ENCODE measurements at places on chromosomes 16 and 17.

DNA sequence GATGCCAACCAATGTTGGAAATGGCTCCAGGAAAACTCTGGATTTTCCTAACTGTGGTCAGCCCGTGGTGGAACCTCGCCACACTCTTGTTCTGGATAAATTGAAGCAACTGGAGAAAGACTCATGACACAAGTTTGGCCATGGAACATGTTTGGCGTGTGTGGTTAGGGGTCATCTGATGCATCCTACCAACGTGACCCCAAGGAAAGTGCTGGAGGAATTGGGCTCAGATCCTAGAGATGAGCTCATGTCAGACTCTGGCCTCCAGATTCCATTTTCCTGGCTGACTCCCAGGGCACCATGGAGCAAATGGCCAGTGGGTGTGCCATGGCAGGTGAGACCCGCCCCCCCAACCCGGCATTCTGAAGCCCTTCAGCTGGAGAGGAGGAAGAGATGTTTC is 58.5 kb downstream of the CACNG5 start:
- DNase-seq: no peak

DNA sequence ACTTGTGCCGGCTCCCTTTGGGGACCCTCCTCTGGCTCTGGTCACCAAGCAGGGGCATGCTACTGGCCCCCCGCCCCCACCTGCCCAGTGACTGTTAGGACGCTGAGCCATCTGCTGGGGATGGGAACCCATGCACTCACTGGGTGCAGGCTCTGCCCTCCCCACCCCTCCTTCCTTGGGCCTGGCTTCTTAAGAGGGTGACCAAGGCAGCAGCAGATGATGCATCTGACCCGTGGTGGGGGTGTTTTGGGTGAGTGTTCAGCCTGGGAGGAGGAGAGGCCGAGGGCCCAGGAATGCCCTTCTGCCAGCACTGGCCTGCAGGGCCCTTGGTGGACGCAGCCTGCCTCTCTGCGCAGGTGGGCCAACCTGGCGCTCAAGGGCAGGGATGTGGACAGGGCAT is 19.2 kb upstream of the MTSS2 start:
- DNase-seq: no peak

- DNase-seq: no peak
Observed at GRCh38 chr17:35870906-35871819, 2.5 kb upstream of the HEATR9 start.

DNA sequence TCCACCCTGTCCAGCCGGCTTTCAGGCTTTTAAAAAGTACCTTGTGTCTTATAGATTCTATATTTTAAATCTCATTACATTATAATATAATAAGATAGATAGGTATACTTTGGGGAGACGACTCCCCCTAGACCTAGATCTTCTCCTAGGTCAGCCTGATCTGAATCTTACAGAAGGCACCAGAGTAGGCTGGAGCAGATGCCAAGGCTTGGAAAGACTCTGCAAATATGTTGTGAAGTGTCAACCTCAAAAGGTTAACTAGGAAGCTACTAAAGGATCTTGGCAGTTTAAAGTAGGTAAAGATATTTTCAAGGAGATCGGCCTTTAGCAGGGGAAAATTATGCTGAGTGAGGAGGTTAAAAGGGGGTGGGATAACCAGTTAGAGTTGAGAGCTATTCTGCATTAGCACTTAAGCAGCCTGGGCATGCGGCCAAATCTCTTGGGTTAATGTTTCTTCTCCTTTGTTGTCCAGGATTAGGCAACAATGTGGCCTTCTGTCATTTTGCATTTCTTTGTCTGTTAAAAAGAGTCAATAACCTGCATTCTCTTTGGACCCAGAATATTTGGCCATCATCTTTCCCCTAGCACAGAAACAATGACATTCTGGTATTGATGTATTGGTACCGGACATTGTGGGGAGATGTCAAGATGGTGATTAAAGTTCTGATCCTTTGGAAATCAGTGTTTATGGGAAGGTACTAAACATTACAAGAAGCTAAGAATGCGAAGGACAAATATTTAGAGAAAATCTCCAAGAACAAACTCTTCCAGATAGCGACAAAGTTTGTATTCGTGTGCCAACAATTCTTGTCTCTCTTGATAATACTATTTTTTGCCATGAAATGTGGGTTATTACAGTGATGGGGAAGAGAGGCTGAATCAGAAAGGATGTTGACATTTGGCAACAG is 51.2 kb upstream of the DHX40 start:
- DNase-seq: no peak

GRCh38 chr17:27751166-27751565 is 49.2 kb downstream of the NOS2 start:
- no peak for DNase-seq

- DNase-seq: no peak
Observed at GRCh38 chr16:78985716-78986605, 614.6 kb downstream of the MAF start.

- no peak for DNase-seq
Observed at GRCh38 chr17:58527306-58527705, 12.9 kb upstream of the MTMR4 start.

- no peak for DNase-seq
Observed at GRCh38 chr16:1346422-1347285, 5.0 kb downstream of the TSR3 start.

- DNase-seq: no peak
Observed at GRCh38 chr16:67104061-67104460, 5.7 kb upstream of the PHAF1 start.

- no peak for DNase-seq
Observed at GRCh38 chr17:77927777-77928518, 30.6 kb upstream of the TNRC6C start.

- no peak for DNase-seq
Observed at GRCh38 chr17:75652934-75653549, 13.9 kb downstream of the RECQL5 start.

DNA sequence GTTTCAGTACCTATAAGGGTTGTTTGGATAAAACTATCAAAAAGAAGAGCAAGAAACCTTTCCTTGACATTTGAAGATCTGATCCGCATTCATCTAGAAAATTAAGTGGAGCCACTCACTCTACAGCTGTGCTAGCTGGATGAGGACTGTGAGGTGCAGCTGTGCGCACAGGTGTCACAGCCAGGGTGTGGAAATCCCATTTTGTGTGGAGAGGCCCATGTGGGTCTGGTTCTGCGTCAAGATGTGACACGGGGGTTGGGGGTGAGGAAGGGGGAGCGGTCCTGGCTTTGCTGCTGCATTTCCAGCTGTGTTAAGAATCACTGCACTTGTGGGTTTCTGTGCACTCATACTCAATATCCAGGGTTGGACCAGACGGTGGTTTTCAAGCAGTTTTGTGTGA is 70.7 kb downstream of the CLEC16A start:
- DNase-seq: no peak

GRCh38 chr16:12377497-12377896 is 401.0 kb downstream of the SNX29 start:
- DNase-seq: no peak

DNA sequence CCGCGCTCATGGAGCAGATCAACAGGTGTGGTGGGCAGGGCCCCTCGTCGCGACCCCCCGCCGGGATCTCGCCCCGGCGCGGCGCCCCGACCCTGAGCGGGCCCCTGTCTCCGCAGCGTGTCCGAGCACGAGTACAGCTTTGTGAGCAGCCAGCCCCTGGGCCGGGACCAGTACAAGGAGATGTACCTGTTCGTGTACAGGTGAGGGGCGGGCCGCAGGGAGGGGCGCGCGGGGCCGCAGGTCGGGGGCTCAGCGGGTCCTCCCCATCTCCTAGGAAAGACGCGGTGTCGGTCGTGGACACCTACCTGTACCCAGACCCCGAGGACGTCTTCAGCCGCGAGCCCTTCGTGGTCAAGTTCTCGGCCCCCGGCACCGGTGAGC is 848 bp downstream of the DNASE1L2 start:
- no peak for DNase-seq
